Esophagus mucosa (tissue), 1 donor: ENCODE measurements at places on chromosomes 3 and 15. TPM values are rescaled to one million over a fixed set of nuclear protein-coding genes. Genes with fewer than 3 reads are reported as not detected.

DNA sequence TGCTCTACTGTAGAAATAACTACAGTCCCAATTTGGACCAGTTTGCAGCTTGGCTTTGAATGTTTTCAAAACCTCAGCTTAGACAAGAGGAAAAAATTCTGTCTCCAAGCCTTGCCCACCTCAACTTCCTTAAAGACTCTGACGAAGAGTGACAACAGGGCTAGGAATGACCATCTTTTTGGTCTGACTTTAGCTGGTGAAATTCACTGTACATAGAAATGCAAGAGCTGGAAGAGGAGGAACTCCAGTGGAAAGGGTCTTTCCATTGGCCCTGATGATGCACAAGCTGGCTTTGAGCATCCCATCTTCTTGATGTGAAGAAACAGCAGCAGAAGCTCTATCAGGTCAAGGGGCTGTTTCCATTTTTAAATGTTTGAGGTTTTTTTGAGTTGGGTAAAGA is 22.7 kb upstream of the SH3BP5 start:
- no peak for ATAC-seq

GRCh38 chr3:8593021-8593827 is 51.4 kb downstream of the SSUH2 start:
- no peak for ATAC-seq

DNA sequence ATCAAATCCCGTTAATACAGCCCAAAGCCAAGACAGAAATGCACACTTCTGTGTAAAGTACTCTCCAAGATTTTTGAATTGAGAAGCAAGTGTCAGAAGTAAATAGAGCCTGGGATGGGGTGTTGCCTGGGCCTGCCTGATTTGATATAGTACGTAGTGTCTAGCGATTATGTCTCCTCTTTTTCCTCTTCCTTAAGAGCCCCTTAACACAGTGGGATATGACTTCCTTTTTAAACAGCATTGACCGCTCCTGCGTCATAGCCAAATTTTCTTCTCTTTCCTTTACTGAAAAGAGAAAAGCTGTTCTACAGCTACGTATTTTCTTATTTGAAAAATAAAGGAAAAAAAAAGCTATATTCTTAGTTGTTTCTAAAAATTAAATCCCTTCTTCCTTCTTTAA is 97.7 kb downstream of the PLCL2 start:
- no peak for ATAC-seq

GRCh38 chr3:183290216-183290615 is 37.2 kb downstream of the B3GNT5 start:
- no peak for ATAC-seq

- no peak for ATAC-seq
Measured at GRCh38 chr15:86040356-86041033, 39.2 kb upstream of the AGBL1 start.

- no peak for ATAC-seq
Measured at GRCh38 chr3:33058765-33059164, 38.2 kb downstream of the GLB1 start.

- ATAC-seq, result no peak
Measured at GRCh38 chr3:159766563-159767185, 222.0 kb upstream of the IL12A start.

- no peak for ATAC-seq
Measured at GRCh38 chr15:53757906-53758305, 1.6 kb downstream of the WDR72 start.

GRCh38 chr15:48880070-48880634 is 2.2 kb downstream of the EID1 start:
- no peak for ATAC-seq

- no peak for ATAC-seq
Measured at GRCh38 chr3:139491966-139492365, 15.7 kb upstream of the RBP2 start.

DNA sequence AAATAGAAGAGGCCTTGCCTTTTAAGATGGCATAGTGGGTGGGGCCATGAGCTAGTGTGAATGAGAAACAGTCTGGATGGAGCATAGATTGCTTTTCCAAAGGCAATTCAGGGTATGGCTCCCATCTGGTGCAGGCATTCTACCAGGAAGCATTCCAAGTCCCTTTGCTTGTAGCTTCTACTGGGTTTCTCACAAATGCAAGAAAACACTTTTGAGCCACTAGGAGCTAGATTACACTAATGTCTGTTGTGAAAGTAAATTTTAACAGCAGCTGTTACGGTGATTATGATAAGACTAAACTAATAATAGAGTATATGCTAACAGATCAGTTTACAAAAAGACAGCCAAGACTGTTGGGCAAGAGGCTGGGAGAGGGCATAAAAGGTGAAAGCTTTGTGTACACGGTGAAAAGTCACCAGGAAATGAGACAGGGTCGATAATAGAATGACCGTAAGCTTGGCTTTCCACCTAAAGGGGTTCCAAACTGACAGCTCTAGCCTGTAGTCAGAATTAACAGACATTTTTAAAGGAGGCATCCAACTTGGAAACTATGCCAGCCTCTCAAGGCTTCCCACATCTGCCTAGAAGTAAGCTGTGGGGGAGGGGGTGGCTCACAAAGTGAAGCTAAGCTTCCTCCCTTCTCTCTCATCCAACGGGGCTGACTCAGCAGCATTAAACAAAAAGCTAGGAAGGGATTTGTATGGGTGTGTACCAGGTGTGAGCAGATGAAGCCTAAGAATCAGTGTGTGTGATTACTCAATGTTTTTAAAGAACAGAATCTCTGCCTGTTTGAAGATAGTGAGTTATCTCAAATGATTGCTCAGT is 61.1 kb upstream of the GPD1L start:
- peak; percentile 98 for ATAC-seq

Gene SNX33
- 24.7 TPM for total RNA-seq

Gene PEX11A
- 3.5 TPM for total RNA-seq

Gene ARHGEF26
- total RNA-seq, result 4.7 TPM

Gene MST1R
- 14.1 TPM for total RNA-seq

Gene SLC9C1
- total RNA-seq, result not detected

Gene ABI3BP
- total RNA-seq, result 7.1 TPM
